ENCODE measurements at places on chromosomes 7 and 10. TPM values are rescaled to one million over a fixed set of nuclear protein-coding genes. Genes with fewer than 3 reads are reported as not detected.

SYCE1 gene
- not detected for total RNA-seq

MYOZ1 gene
- total RNA-seq: not detected

DNA sequence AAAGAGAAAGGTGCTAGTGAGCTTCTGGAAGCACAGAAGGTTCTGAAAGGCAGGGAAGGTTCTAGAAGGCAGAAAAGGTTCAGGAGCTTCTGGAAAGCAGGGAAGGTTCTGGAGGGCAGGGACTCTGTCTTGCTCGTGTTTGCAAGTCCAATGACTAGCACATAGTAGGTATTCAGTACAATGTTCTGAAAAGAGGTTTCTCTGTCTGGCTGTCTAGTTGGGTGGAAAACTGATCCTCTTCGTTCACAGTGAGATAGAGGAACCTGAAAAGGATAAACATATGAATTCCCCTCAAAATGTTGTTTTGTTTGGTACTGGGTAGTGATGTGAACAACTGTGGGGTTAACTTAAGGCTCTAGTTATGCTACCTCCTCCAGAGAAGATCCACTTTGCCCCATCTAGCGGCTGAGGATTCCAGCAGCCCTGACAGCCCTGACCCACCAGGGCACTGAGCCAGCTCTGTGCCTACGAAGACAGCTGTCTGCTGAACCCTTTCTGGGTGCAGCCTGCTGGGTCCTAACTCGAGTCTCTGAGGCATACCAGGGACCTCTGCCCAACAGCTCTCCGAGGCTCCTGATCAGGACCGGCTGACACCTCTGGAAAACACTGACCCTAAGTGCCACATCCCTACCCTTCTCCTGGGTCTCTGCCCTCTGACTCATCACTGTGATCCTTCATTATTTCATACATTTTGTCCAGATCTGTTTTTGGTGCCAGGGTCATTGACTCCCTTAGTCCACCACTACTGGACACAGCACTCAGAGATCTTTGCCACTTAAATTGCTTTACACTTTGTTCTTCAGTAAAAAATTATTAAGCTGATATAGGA lies 15.4 kb downstream of the PTPRN2 start:
- DNase-seq: no peak

BAMBI gene
- 4.8 TPM for total RNA-seq

GRCh38 chr10:112335111-112335867 lies 38.6 kb upstream of the ACSL5 start:
- no peak for DNase-seq

DNA sequence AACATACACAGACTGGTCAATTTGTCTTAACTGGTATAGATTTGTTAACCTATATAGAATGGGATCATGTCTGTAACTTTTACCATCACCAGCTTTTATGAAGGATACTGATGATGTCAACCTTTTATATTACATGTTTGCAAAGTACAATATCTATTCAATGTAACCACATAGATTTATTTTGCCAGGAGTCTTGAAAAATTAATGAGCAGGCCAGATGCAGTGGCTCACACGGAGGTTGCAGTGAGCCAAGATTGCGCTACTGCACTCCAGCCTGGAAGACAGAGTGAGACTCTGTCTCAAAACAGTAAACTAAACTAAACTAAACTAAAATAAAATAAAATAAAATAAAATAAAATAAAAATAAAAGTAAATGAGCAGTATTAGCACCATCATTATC lies 30.0 kb upstream of the PARD3 start:
- no peak for DNase-seq

DNA sequence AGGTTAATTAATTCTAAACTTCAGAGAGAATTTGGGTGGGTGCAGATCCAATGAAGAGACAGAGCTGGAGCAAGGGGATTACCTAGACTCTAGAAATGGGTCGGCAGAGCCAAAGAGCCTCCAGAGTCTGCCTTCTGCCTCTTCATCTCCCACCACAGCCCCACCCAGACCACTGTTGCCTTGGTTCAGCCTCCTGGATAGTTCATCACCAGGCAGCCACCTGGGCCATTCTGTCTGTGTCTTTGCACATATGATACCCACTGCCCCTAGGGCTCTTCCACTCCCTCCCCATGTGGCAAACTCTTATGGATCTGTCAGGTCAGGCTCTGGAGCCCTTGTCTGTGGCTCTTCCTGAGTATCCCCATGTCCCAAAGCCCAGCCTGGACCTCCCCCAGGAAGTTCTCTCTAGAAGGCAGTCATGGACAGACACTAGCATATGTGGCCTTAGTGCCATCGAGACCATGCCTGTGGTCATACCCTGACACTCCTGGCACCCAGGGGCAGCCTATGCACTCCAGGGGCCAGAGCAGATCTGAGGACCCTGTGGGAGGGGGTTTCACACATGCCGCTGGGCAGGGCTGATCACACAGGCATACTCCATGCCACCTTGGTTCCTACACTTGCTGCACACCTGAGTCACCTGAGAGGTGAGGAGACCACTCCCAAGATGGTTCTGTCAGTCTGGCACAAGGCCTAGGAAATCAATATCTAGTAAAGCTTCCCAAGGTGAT lies 41.6 kb downstream of the FRMPD2 start:
- DNase-seq: no peak

ARHGAP22 gene
- 86.9 TPM for total RNA-seq

DNA sequence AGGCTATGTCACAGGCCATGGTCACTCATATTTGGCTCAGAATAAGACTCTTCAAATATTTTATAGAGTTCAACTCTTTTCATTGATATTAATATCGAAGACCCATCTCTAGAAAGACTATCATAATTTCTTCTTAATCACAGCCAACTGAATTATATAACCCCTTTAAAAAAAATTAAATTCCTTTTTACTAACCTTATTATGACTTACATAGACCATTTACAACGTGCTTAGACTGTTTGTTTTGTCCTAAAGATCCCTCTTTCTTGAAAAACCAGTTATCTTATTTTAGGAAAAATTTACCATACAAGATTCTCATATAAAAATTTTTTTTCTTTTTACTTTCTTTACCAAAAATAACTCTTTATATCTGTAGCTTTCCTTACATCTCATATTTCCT lies 10.2 kb upstream of the TMEM254 start:
- DNase-seq: no peak

GRCh38 chr7:139598642-139599041 lies 75.2 kb downstream of the CLEC2L start:
- DNase-seq: no peak

SLC13A4 gene
- total RNA-seq: not detected

DNA sequence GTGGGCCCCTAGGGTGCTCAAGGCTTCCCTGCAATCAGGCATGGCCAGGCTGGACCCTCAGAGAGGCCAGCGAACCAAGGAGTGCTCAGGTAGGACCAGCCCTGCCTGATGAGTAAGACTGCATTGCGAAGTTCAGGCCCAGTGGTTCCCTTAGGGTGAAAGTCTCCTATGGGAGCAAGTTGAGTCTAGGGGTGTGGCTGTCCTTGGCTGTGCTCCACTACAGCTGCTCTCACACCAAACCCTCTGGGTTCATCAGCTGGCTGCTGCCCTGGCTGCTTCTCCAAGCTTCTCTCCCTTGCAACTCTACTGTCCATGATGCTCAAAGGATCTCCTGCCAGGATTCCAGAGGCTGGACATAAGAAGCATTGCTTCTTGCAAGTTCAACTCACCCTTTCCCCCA lies 18.7 kb downstream of the FAM25A start:
- no peak for DNase-seq

AKR1D1 gene
- total RNA-seq: not detected

DNA sequence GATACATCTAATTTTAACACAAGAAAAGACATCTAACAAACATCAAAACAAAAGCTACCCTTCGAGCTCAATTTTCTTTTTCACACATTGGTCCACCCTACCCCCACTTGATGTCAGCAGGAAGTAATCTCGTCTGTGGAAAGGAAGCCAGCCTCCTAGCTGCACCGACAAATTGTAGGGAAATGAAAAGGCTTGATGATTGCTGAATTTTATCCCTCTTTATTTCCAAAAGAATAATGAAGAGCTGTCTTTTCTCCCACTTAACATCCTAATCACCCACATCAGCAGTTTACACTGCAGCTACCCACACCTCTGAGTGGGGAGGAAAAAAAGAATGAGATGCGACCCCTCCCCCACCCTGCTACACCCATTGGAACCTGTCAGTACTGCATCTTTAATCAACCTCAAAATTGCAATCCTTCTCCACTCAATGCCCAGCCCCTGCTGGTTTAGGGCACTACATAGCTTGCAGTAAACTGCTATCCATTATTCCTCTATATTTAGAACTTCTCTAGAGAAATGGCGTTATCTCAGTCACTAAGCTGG lies 10.6 kb upstream of the CPVL start:
- no peak for DNase-seq

CTAGE15 gene
- 0.13 TPM for total RNA-seq

GRCh38 chr10:124225467-124226270 lies 132.3 kb upstream of the CHST15 start:
- DNase-seq: no peak

DNA sequence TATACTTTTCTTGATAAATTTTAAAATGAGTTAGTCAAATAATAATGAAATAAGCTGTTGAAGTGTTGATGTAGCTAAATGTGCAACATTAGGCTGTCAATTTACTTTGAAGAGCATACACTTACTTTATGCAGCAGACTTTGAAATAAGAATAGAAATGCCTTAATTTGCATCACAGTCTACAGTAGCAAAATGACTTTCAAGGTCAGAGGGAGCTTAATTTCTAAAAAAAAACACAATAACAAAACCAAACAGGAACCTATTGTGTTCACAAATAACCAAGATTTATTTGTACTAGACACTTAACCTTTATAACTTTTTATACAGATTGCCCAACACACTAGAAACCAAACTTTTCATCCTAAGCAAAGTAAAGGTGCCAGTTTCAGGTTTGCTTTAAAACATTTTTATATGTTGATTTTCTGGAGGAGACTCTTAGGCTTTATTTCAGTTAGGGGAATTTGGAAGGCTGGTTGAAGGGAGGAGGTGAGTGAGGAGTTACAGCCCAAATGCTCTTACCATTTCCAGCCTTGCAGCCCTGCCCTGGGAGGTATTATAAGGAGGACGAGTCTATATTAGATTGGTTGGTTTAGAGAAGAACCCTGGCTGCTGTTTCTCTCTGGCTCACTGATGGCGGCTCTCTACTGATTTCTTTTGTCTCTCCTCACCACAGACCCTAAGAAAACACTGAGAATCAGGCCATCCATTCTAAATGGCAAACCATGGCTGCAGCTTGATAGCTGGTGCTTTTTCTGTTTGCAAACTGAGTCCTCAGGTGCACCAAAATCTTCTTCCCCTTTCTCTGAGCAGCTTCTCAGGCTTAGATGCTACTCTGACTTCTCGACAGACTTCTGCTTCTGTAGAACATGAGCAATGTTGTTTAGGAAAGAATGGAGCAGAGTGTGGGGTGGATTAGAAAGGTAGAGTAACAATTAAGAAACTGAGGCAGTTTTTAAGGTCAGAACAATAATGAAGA lies 55.2 kb upstream of the RPA3 start:
- DNase-seq: no peak

IKZF1 gene
- under 0.01 TPM for total RNA-seq

- DNase-seq: no peak
These were observed 19.4 kb downstream of the NRAP start for GRCh38 chr10:113644185-113645120.

ARMH3 gene
- total RNA-seq: 9.7 TPM

GRCh38 chr7:80385508-80385907 lies 126.4 kb downstream of the GNAT3 start:
- peak; percentile 24 for DNase-seq

CNPY1 gene
- total RNA-seq: not detected

- DNase-seq: no peak
These were observed 351.9 kb downstream of the CXCL12 start for GRCh38 chr10:44033008-44033407.

DNA sequence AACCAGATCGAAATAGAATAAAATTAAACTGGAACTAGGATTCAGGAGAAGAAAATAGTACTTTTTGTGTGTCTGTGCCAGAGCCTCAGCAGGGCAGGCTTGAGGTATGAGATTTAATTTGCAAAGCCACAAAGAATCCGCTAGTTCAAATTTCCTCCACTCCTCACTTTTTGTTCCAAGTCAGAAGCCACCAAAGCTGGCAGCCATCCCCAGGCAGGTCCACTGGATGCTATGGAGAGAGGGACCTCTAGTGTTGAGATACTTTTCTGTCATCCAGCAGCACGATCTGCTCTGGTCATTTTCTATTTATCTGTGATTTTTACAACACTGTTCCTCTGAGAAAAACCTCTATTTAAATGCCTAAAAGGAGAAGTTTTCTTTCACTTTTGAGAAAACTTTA lies 147.9 kb upstream of the FRMD4A start:
- no peak for DNase-seq

CACNB2 gene
- not detected for total RNA-seq

- DNase-seq: no peak
These were observed 42.5 kb downstream of the CDCA7L start for GRCh38 chr7:21903020-21903786.

VWA2 gene
- not detected for total RNA-seq

DLX5 gene
- total RNA-seq: not detected

GRCh38 chr10:101724446-101724845 lies 29.5 kb upstream of the FBXW4 start:
- no peak for DNase-seq

GRCh38 chr7:157832866-157833607 lies 496.2 kb downstream of the DNAJB6 start:
- DNase-seq: no peak

TMEM273 gene
- 1.3 TPM for total RNA-seq

DNA sequence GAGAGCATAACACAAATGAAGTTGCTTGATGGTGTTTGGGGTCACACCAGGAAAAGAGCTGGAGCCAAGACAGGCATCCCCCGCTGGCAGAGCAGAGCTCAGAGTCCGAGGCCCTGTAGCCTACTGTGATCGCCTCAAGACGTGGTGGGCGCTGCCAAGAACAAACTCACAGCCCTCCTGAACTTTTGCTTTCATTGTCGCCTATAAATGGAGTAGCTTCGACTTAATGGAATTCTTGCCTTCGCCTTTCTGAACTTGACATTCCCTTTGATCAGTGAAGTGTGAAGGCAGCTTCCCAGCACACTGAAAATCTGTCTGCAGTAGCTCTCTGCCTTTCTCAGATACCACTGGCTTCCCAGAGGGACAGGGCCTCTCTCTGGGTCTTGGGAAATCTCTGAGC lies 21.3 kb downstream of the CPXM2 start:
- DNase-seq: no peak

DNA sequence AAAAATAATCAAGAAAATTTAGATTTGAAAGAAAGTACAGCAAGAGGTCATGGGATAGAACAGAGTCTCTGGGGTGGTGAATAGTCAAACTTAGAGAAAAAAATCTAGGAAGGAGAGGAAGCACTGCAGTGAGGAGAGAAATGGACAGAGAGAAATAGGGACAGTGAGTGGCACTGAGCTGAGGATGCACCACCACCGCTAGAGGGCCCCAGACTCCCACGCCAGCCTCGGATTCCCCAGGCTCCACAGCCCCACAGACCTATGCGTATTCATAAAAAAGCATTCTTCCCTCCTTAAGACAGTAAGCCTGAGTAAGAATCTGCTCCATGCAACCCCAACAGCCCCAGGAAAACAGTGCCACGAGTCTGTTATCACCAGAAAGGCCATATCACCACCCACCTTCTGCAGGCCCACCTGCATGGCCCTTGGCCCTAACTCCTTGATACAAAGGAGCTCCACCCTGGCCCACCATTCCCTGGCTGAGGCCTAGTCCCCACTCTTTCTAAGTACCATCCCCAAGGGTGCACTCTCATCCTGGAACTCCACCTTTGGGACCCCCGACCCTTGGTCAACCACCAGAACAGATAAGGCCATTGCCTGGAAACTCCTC lies 91.0 kb downstream of the ALOX5 start:
- DNase-seq: peak; percentile 22

GRCh38 chr7:123126691-123127090 lies 73.1 kb downstream of the SLC13A1 start:
- no peak for DNase-seq

- DNase-seq: no peak
These were observed 83.9 kb downstream of the PIP4K2A start for GRCh38 chr10:22630234-22631174.

Data from pulmonary artery endothelial cell (primary cell).